ENCODE measurements at places on chromosomes 3 and 15. TPM values are rescaled to one million over a fixed set of nuclear protein-coding genes. Genes with fewer than 3 reads are reported as not detected.

ADGRG7 gene
- not detected for total RNA-seq

DNA sequence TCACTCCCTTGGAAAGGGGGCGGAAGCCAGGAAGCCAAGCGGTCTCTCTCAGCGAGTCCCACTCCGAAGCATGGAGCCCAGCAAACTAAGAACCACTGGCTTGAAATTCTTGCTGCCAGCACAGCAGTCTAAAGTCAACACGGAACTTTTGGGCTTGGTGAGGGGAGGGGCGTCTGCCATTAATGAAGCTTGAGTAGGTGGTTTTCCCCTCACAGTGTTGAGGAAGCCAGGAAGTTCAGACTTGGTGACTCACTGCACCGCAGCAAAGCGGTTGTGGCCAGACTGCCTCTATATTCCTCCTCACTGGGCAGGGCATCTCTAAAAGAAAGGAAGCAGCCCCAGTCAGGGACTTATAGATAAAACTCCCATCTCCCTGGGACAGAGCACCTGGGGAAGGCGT lies 665.4 kb upstream of the CBLB start:
- DNase-seq, result peak; percentile 24

GRCh38 chr15:100623301-100623700 lies 20.9 kb downstream of the ASB7 start:
- no peak for DNase-seq

DNA sequence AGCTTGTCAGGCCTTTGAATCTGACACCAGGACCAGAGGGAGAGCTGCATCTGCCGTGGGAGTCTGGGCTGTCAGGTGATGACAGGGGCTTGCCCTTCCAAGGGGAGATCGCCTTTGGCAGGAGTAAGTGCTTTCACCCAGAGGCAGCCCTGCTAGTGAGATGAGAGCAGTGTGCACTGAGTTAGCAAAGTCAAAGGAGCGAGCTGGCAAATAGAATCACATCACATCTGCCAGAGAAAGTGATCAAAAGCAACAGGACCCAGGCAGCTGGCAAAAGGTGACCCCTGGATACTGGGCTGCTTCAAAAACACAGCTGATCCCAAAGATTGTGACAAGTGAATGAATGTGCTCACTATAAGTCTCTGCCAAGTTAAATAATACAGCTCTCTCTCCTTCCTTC lies 36.1 kb upstream of the PYDC2 start:
- DNase-seq, result no peak

- no peak for DNase-seq
Observed at GRCh38 chr3:58620421-58620820, 43.2 kb upstream of the FAM107A start.

GRCh38 chr3:177237206-177237605 lies 39.9 kb upstream of the TBL1XR1 start:
- no peak for DNase-seq

DNA sequence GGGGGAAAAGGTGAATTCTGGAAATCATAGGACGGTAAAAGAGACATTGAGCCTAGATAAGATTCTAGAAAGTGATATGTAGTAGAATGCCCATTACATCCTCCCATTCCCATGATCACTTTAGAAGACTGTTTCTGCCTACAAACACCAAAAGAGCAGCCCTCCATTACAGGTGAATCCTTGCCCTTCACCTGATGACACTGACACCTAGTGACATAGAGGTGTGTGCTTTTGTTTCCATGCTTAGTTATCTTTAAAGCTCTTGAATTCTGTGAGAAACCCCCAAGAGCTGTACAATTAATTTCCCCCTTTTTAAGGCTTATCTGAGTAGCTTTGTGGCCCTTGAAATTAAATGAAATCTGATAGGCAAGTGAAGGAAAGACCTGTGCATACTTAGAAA lies 8.3 kb upstream of the BBX start:
- DNase-seq, result no peak

DNA sequence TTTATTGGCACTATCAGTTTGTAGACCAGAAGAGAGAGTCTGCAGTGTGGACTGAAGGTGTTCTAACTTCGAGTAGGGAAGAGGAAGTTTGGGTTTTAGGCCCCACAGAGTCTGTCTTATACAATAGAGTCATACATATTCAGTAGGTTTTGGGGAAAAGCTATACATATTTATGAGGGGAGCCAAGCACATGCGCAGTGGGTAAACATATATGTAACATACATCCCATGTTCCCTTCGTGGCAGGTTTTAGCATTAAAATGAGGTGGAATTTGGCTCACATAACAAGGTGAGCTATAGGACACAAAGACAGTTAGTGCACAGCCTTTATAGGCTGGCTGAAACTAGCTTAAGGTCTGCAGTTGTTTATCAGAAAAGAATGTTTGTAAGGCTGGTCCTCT lies 4.9 kb downstream of the GALK2 start:
- DNase-seq, result no peak
